Muscle of leg (tissue), 16 donors: ENCODE measurements at places on chromosomes 7 and 10. TPM values are rescaled to one million over a fixed set of nuclear protein-coding genes. Genes with fewer than 3 reads are reported as not detected.

The MCU gene
- 113 TPM for polyA plus RNA-seq

The GSDME gene
- polyA plus RNA-seq, result 6.6 TPM

The HOXA1 gene
- 0.42 TPM for polyA plus RNA-seq

- DNase-seq, result peak; percentile 74
Observed at GRCh38 chr7:90594751-90595317, 1.3 kb upstream of the CDK14 start.

The EPHB6 gene
- 4.2 TPM for polyA plus RNA-seq

DNA sequence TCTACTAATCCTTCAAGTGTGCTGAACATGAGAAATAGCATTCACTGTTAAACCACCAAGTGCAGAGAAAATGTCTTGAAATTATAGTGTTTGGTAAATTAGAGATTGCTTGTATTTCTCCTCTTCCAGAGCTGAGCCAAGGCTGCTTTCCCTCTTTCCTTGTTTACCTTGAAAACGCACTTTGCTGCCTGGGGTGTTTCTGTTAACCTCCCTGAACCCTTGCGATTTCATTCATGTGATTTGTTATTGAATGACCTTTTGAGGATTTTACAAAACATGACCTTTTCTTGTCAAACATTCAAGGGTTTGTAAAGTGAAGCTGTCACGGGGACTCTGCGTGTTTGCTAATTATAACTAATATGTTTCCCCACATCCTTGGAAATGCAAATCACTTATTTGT, 169.4 kb downstream of the LRMDA start:
- DNase-seq, result no peak

The C7orf33 gene
- polyA plus RNA-seq, result 0.29 TPM
